Liver (tissue), 10 donors: ENCODE measurements at places on chromosomes 5 and 9.
A peak's percentile ranks its signal among the peaks of the same experiment; 100 is the strongest.

DNA sequence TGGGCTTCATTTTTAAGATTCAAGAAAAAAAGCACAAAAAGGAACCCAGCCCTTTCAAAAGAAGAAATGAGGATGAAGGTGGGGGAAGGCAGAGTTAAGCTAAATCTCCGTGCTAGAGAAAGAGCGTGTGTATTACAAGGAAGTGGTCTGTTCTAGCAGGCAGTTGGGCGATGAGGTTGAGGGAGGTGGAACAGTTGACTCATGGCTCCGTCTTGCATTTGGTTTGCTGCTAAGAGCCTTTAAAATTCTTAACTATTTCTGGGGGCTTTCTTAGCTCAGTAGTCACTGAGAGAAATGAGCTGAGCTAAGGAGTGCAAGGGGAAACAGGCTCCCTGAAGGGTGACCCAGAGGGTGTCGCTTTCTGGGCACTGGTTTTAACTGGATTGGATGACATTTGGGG lies 117.4 kb downstream of the GCNT1 start:
- H3K27ac ChIP-seq: no peak overlapping the region
- DNase-seq: no peak
- no peaks in the 10 kb centered on the region for H3K27me3 ChIP-seq
- H3K36me3 ChIP-seq: no peaks in the 10 kb centered on the region

GRCh38 chr5:126924331-126925033 lies 105.9 kb downstream of the MARCHF3 start:
- H3K4me3 ChIP-seq: no peak overlapping the region
- no peaks in the 10 kb centered on the region for H3K36me3 ChIP-seq
- H3K4me1 ChIP-seq: no peaks in the 10 kb centered on the region
- no peaks in the 10 kb centered on the region for H3K27me3 ChIP-seq

DNA sequence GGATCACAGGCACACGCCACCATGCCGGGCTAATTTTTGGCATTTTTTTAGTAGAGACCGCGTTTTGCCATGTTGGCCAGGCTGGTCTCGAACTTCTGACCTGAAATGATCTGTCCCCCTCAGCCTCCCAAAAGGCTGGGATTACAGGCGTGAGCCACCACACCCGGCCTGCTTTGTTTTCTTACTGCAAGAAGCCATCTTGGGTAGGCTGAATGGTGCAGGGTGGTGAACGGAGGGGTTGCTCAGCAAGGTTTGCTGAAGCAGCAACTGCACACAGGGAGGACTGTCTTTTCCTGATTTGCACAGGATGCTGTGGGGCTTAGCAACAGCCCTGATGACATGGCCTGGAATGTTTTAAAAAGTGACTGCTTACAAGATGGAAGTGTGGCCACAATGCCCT lies 10.7 kb downstream of the ZNF354B start:
- no peak for DNase-seq
- H3K27ac ChIP-seq: no peak overlapping the region
- no peaks in the 10 kb centered on the region for H3K27me3 ChIP-seq
- H3K36me3 ChIP-seq: peaks cover 80% of the 10 kb centered on the region

- no peaks in the 10 kb centered on the region for H3K27me3 ChIP-seq
- no peak overlapping the region for H3K27ac ChIP-seq
- no peak overlapping the region for H3K4me3 ChIP-seq
- H3K36me3 ChIP-seq: no peaks in the 10 kb centered on the region
- H3K4me1 ChIP-seq: no peaks in the 10 kb centered on the region
These were observed 822.7 kb upstream of the DMAC1 start for GRCh38 chr9:8622222-8622802.

DNA sequence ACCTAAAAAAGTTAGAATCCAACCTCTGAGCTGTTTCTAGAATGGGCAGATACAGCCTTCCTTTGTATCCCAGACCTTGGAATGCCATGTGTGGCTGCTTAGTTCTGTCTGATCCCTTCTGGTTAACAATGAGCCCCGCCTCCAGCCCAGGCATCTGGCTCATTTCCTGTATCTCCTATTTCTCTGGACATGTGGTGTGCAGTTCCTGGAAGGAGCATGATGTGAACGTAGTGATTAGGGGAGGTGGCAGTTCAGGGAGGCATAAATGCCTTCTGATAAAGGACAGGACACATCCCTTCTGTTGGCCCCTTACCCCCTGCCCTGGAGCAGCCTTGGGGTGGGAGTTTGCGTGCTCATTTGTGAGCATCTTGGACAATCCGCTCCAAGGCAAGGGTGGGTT lies 243.0 kb downstream of the ZSWIM6 start:
- H3K4me1 ChIP-seq: no peaks in the 10 kb centered on the region
- DNase-seq: no peak
- no peaks in the 10 kb centered on the region for H3K27me3 ChIP-seq
- no peak overlapping the region for H3K4me3 ChIP-seq
- no peak overlapping the region for H3K27ac ChIP-seq
- no peaks in the 10 kb centered on the region for H3K36me3 ChIP-seq

GRCh38 chr9:122204055-122204454 lies 24.7 kb downstream of the LHX6 start:
- peaks cover under 1% of the 10 kb centered on the region for H3K27me3 ChIP-seq
- no peak overlapping the region for H3K27ac ChIP-seq

- H3K27me3 ChIP-seq: no peaks in the 10 kb centered on the region
- H3K27ac ChIP-seq: no peak overlapping the region
- H3K4me1 ChIP-seq: no peaks in the 10 kb centered on the region
- no peak for DNase-seq
These were observed 875.8 kb upstream of the COX7C start for GRCh38 chr5:85741972-85742371.

DNA sequence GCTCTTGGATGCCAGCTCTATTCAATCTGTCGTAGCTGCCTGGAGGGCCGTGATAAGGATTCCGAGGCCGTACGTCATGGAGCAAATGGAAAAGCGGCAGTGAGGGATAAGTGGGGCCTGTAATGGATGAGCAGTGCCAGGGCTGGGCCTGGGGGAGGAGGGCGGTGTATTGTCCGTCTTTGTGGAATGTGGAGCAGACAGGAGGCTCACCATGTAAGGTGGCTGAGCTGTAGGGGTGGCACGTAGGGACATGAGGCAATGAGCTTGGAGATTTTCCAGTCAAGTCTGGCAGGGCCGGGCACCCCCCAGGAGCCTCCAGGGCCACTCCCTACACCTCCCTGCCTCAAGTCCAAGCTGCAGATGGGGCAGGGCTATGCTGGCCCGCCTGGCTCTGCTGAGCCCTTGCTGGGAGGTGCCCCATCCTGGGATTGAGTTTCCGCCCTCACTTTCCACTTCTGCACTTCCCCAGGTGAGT lies 29.2 kb downstream of the NCS1 start:
- H3K27ac ChIP-seq: no peak overlapping the region
- H3K4me3 ChIP-seq: no peak overlapping the region
- peaks cover 3% of the 10 kb centered on the region for H3K4me1 ChIP-seq

- no peaks in the 10 kb centered on the region for H3K27me3 ChIP-seq
- H3K27ac ChIP-seq: no peak overlapping the region
- H3K36me3 ChIP-seq: no peaks in the 10 kb centered on the region
- DNase-seq: no peak
- H3K4me3 ChIP-seq: no peak overlapping the region
These were observed 331.5 kb downstream of the MAN2A1 start for GRCh38 chr5:110021251-110021650.

GRCh38 chr9:100515578-100516494 lies 42.9 kb downstream of the TMEFF1 start:
- H3K27me3 ChIP-seq: no peaks in the 10 kb centered on the region
- no peak for DNase-seq
- H3K4me1 ChIP-seq: no peaks in the 10 kb centered on the region
- no peaks in the 10 kb centered on the region for H3K36me3 ChIP-seq
- H3K4me3 ChIP-seq: no peak overlapping the region

GRCh38 chr5:21806943-21807342 lies 1046.2 kb downstream of the CDH12 start:
- DNase-seq: no peak
- H3K27me3 ChIP-seq: no peaks in the 10 kb centered on the region
- H3K36me3 ChIP-seq: no peaks in the 10 kb centered on the region
- H3K4me3 ChIP-seq: no peak overlapping the region
- H3K4me1 ChIP-seq: no peaks in the 10 kb centered on the region
- H3K27ac ChIP-seq: no peak overlapping the region

DNA sequence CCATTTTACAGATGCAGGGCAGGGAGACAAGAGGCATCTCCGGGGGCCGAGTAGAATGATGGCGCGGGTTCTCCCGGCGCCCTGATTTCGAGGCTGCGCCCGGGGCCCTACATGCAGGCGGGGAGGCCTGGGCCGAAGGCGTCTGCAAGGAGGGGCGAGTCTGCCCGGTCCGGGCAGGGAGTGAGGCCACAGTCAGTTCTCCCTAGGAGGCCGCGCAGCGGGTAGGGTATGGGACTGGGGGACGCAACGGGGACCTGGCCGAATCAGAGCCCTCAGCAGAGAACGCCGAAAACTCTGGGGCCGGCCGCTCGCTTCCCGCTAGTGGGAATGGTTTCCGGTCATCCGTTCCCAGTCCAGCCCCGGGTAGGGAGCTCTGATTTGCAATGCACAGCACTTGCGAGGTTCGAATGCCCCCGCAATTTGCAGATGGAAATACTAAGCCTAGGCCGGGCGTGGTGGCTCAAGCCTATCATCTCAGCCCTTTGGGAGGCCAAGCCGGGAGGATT lies 6.4 kb downstream of the TLX3 start:
- peaks cover 25% of the 10 kb centered on the region for H3K4me1 ChIP-seq
- no peak overlapping the region for H3K27ac ChIP-seq
- DNase-seq: no peak
- H3K4me3 ChIP-seq: no peak overlapping the region
- no peaks in the 10 kb centered on the region for H3K36me3 ChIP-seq

- no peak overlapping the region for H3K27ac ChIP-seq
- DNase-seq: no peak
- no peak overlapping the region for H3K4me3 ChIP-seq
- H3K36me3 ChIP-seq: no peaks in the 10 kb centered on the region
- no peaks in the 10 kb centered on the region for H3K4me1 ChIP-seq
These were observed 200.4 kb downstream of the ASTN2 start for GRCh38 chr9:117214416-117214815.

DNA sequence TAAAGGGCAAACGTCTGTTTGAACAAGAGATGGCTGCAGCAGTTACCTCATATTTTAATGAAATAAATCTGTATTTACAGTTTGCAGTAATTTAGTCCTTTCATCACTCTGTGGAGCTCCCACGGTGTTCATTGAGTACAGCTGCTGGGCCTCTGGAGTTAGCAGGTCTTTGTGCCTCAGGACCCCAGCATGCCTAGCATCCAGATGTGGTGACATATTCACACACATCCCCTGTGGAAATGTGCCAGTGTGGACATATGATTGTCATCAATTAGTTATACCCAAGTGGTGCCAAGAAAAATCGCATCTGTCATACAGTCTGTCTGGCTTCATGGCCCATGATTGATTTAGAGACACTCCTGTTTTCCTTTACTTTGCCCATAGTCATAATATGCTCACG lies 77.3 kb downstream of the NNT start:
- H3K4me1 ChIP-seq: no peaks in the 10 kb centered on the region
- H3K36me3 ChIP-seq: peaks cover 2% of the 10 kb centered on the region
- H3K27me3 ChIP-seq: no peaks in the 10 kb centered on the region
- no peak overlapping the region for H3K4me3 ChIP-seq

DNA sequence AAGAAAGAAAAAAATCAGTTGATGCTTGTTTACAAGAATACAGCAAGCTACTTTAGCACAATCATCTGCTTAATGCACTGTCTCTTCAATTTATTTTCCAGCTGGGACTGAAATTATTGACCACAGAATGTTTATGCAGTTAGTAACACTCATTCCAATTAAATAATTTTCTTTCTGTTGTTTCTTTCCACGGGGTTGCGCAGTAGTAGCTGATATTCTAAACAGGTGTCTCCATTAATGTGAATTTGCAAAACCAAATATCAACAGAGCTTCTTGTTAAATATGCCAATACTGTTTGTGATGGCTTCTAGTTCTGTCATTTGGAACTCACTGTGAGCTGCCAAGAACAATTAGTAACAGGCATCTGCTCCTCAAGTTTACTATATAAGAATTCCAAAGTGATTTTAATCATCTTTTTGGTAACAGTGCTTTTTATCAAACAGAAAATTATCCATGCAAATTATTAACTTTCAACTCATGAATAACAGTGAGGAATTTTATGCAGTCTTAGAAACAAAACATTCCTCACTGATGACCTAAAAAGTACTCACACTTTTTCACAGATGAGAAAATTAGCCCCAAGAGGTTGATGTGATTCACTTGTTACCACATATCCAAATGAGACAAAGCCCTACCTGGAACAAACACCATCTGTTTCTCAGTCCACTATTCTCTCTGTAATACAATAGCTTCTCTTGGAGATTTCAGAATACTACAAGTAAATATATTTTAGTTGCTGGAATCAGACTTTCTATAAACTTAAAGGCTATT lies 567.6 kb upstream of the RGMB start:
- H3K4me1 ChIP-seq: no peaks in the 10 kb centered on the region
- no peak overlapping the region for H3K4me3 ChIP-seq
- H3K27me3 ChIP-seq: no peaks in the 10 kb centered on the region
- no peak for DNase-seq
- no peaks in the 10 kb centered on the region for H3K36me3 ChIP-seq

- H3K4me3 ChIP-seq: no peak overlapping the region
- no peaks in the 10 kb centered on the region for H3K4me1 ChIP-seq
- DNase-seq: no peak
- H3K27ac ChIP-seq: no peak overlapping the region
- no peaks in the 10 kb centered on the region for H3K27me3 ChIP-seq
- no peaks in the 10 kb centered on the region for H3K36me3 ChIP-seq
These were observed 399.9 kb downstream of the SH3GL2 start for GRCh38 chr9:17978773-17979172.

DNA sequence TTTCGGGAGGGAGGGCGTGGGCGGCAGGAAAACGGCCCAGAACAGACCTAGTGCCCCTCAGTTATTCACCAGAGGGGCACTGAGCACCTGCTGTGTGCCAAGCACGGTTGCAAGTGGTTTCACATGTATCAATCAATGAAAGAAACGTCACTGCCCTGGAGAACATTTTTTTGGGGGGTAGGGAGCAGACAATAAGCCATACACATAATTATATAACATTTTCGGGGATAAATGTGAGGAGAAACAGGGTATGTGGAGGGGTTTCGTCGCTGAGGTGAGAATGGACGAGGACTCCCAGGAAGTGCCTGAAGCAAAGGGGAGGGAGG lies 444 bp upstream of the ZNF354A start:
- peak overlapping the region; percentile 84 for H3K4me3 ChIP-seq
- no peak for DNase-seq
- H3K27me3 ChIP-seq: no peaks in the 10 kb centered on the region
- no peak overlapping the region for H3K27ac ChIP-seq
- H3K4me1 ChIP-seq: peaks cover 3% of the 10 kb centered on the region

DNA sequence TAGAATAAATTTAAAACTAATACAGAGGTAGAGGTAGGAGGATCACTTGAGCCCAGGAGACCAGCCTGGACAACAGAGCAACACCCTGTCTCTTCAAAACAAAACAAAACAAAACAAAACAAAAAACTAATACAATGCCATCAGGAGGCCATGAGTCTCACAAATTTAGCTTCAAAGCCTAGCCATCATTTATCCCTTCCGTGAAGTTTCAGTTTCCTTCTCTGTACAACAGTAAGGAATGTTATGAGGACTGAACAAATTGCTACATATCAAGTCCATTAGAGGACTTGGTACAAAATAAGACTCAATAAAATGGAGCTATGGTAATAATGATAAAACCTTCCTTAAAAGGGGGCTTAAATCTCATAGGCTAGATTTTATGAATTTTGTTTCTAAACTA lies 60.8 kb downstream of the MAPKAP1 start:
- H3K4me1 ChIP-seq: no peaks in the 10 kb centered on the region
- no peak overlapping the region for H3K4me3 ChIP-seq
- no peak for DNase-seq
- H3K27ac ChIP-seq: peak overlapping the region; percentile 18

GRCh38 chr9:110156416-110156815 lies 51.5 kb downstream of the C9orf152 start:
- no peaks in the 10 kb centered on the region for H3K4me1 ChIP-seq
- no peak overlapping the region for H3K4me3 ChIP-seq
- H3K36me3 ChIP-seq: peaks cover 6% of the 10 kb centered on the region
- no peaks in the 10 kb centered on the region for H3K27me3 ChIP-seq
- no peak for DNase-seq
